ENCODE measurements at places on chromosomes 2 and 18.
A peak's percentile ranks its signal among the peaks of the same experiment; 100 is the strongest.

- no peak for DNase-seq
Observed at GRCh38 chr2:99734236-99734635, 244.4 kb upstream of the REV1 start.

DNA sequence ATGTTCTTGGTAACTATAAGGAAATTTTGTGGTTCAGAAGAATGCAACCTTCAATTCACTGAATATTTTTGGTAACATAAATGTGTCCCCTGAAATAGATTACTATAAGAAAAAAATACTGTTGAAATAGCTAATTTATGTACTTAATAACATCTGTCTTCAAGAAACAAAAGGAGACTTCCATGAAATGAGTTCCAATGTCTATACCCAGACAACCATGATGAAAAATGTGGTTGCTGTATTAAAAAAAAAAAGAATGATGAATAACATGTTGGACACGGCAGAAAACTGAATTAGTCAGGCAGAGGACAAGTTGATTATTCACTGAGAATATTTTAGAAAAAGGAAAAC, 98.5 kb downstream of the TACR1 start:
- DNase-seq, result no peak

DNA sequence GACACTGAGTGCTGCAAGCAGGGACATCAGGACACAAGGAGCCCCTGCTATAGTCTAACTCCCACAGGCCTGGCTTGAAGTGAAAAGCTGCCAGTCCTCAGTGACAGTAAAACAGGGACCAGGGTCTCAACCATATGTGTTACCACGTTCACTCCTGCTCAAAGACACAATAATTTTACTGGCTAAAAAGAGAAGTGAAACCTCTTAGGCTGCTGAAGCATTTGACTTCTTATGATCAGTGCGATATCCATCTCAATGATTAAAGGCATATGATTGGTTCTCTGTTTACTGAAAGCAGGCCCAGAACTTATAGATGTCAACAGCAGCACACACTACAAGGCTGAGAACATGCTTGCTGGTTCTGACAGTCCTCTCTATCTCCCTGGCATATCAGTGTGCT, 129.8 kb upstream of the LMAN1 start:
- DNase-seq, result no peak

GRCh38 chr2:186518945-186519344, 32.9 kb downstream of the ZC3H15 start:
- no peak for DNase-seq

- no peak for DNase-seq
Observed at GRCh38 chr2:240463866-240464481, 28.5 kb downstream of the GPC1 start.

- no peak for DNase-seq
Observed at GRCh38 chr18:35620765-35621164, 39.2 kb downstream of the GALNT1 start.

DNA sequence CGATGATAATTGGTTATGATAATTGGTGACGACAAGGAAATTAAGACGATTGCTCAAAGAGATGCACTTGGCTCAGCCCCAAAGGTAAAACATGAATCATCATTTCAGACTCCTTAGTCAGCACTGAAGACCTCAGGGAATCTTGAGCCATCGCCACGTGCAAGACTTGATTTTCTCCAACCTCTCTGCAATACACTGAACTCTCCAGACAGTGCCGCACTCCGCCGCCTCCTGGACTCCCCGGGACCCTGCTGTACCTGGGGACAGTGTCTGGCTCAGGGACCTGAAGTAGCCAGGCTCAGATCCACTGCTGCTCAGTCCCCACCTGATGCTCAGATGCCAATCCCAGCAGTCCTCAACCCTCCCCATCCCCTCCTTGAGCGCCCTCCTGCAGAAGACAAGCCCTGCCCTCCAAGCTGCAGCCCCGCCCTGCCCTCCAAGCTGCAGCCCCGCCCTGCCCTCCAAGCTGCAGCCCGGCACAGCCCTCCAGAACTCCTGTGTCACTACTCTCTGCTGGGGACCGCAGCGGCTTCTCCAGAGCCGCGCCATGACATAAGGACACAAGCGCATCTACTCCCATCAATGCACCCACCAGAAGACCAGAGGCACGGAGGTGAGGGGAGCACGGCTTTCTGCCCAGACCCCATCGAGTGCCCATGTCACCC, 1.1 kb downstream of the TMEM18 start:
- DNase-seq, result peak; percentile 10

DNA sequence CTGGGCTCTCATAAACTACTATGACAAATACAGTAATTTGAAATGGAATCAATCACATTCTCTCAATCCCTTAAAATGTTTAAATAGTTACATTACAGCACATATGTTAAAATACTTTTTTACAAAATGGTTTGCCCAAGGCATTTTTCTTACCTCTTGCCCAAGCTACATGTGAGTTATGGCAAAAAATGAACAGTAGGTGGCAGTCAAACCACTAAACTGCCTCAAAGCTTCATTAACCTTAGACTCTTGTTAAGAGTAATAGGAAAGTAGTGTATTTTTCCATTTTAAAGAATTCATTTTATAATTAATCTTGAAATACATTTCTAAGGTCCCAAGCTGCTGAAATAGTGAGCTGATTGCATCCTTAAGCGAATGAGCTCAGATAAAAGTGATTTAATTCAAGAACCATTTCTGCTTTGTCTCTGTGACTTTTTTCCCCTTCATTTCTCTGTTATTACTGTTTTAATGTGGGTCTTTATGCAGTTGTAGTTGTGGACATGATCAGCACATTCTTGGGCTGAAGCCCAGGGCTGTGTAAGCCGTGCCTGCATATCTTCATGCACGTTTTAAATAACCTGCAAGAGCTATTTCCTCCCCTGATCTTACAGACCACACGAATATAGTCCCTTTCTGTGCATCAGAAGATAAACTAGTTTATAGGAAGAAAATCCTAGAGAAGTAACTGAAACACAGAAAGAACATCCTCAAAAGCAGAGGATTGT, 311.8 kb downstream of the LNPK start:
- peak; percentile 51 for DNase-seq

DNA sequence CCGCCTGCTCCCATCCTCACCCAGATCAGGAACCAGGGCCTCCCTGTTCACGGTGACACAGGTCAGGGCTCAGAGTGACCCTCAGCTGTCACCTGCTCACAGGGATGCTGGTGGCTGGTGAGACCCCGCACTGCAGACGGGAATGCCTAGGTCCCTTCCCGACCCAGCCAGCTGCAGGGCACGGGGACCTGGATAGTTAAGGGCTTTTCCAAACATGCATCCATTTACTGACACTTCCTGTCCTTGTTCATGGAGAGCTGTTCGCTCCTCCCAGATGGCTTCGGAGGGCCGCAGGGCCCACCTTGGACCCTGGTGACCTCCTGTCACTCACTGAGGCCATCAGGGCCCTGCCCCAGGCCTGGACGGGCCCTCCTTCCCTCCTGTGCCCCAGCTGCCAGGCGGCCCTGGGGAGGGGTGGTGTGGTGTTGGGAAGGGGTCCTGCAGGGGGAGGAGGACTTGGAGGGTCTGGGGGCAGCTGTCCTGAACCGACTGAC, 31.7 kb downstream of the GPC1 start:
- no peak for DNase-seq
